Vagina (tissue), 2 donors: ENCODE measurements at places on chromosomes 3 and 15. TPM values are rescaled to one million over a fixed set of nuclear protein-coding genes. Genes with fewer than 3 reads are reported as not detected.

Gene CD86
- 0.98 TPM for total RNA-seq

Gene C2CD4A
- not detected for total RNA-seq

Gene MYNN
- total RNA-seq, result 16.7 TPM

Gene KBTBD13
- not detected for total RNA-seq

Gene SLC28A2
- not detected for total RNA-seq

Gene CAPN3
- total RNA-seq, result 18.4 TPM

Gene FAM3D
- total RNA-seq, result 13.5 TPM

Gene LMCD1
- 78.3 TPM for total RNA-seq

Gene OR5K2
- total RNA-seq, result not detected

Gene SLC6A20
- 2.9 TPM for total RNA-seq

Gene ARL14
- total RNA-seq, result not detected

Gene DPPA4
- total RNA-seq, result not detected

Gene FBLN2
- total RNA-seq, result 94.3 TPM

Gene TRPM1
- total RNA-seq, result not detected

Gene SPRED1
- 16.7 TPM for total RNA-seq

Gene SENP8
- 3.9 TPM for total RNA-seq

Gene IQCH
- total RNA-seq, result 1.5 TPM

Gene KCNAB1
- 3.9 TPM for total RNA-seq

Gene BLM
- 1.7 TPM for total RNA-seq

Gene KLHL6
- total RNA-seq, result 1.7 TPM

Gene ZBBX
- total RNA-seq, result not detected

Gene TRAIP
- total RNA-seq, result 17.4 TPM

Gene GPR15
- total RNA-seq, result 1.2 TPM

Gene LTK
- total RNA-seq, result 1.5 TPM

Gene TMEM40
- 31.7 TPM for total RNA-seq

Gene EEFSEC
- 24.6 TPM for total RNA-seq

Gene CD96
- 13.5 TPM for total RNA-seq

Gene FOXB1
- not detected for total RNA-seq

Gene ACKR2
- total RNA-seq, result 7.9 TPM

Gene NPAP1
- total RNA-seq, result not detected

Gene FLNB
- total RNA-seq, result 147 TPM

Gene GOLGA6B
- total RNA-seq, result not detected

Gene GUCA1C
- not detected for total RNA-seq

Gene WWTR1
- total RNA-seq, result 181 TPM

Gene IP6K1
- total RNA-seq, result 46.2 TPM

Gene MLF1
- total RNA-seq, result 9.8 TPM

Gene CCR4
- total RNA-seq, result 0.49 TPM

Gene NMNAT3
- 17.4 TPM for total RNA-seq

Gene GADL1
- total RNA-seq, result not detected

Gene THAP10
- 2.7 TPM for total RNA-seq

Gene SCG3
- 1.5 TPM for total RNA-seq

Gene FBXW12
- total RNA-seq, result not detected

Gene EXD1
- total RNA-seq, result not detected

Gene RRP9
- total RNA-seq, result 12.5 TPM

Gene GOLGA8Q
- 2.7 TPM for total RNA-seq

Gene CNTN6
- 0.98 TPM for total RNA-seq

Gene GHRL
- total RNA-seq, result not detected

Gene CAMK2N2
- total RNA-seq, result not detected

Gene CPLX3
- not detected for total RNA-seq

Gene GALNT15
- total RNA-seq, result 225 TPM

Gene MITF
- 57.7 TPM for total RNA-seq

Gene APBA2
- total RNA-seq, result 19.6 TPM

Gene PLOD2
- 27.0 TPM for total RNA-seq

Gene LTF
- total RNA-seq, result not detected
